ENCODE measurements at places on chromosomes 5 and 9.

GRCh38 chr9:34577400-34578240 lies 11.9 kb downstream of the CNTFR start:
- no peak for DNase-seq

DNA sequence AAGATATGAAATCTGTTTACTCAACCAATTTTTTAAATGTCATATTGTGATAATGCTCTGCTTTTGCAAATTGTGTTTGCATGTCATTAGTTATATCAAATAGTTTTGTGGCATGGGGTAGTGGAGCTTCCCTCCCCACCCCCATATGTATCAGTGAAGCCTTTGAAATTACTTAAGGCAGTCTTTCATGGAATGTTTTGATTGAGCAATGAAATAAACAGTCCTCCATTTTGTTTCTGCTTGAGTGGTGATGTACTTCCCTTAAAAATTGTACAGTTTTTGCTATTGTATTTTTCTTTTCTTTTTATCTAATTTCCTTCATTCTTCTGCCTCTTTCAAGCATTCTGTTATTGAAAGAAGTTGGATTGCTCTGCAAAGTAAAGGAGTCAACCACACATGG lies 3.5 kb downstream of the SOWAHA start:
- DNase-seq: no peak

DNA sequence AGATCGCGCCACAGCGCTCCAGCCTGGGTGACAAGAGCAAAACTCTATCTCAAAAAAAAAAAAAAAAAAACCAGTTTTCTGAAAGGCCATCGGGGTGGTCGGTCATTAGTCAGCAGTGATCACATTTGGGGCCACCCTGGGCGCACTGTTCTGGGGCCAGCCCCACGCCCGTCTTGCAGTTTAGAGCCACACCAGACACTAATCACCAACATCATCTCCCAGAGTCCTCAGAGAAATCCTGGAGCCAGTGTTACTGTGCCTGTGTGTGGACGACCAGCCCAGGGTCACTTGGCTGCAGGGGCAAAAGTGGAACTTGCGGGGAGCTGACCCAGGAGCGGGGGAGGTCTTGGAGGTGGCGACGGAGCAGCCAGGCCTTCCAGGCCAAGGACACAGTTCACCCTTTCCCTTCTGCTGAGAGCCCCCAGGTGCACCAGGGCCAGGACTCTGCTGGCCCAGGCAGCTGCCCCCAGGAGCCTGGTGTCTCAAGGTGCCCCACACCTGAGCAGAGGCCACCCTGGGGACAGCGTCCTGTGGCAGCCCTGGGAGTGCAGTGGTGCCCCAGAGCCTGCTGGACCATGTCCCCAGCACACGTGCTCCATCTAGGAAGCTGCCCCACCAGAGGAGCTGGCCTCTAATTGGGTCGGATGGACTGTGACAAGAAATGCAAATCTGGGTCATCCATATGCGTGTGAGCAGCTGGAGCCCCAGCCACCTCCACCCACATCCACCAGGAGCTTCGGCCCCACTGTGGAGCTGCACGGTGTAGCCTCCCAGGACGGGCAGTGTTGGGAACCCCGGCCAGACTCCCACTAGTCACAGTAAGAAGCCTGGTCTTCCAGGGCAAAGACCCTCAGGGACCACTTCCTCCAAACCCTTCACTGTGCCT lies 51.1 kb downstream of the NEK6 start:
- no peak for DNase-seq

- no peak for DNase-seq
These were observed 59.5 kb upstream of the TMEM215 start for GRCh38 chr9:32723789-32724325.

DNA sequence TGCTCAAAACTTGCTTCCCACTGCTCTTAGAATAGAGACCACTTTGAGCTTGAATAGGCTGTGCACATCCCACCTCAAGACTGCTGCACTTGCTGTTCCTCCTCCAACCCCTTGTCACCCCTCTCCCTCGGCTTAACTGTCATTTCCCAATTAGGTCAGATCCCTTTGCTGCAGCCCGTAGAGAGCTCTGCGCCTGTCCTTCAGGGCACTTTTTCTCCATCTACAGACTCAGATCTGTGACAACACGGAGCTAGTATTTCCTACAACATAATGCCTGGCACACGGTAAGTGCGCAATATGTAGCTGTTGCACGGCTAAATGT lies 485 bp upstream of the HABP4 start:
- no peak for DNase-seq

DNA sequence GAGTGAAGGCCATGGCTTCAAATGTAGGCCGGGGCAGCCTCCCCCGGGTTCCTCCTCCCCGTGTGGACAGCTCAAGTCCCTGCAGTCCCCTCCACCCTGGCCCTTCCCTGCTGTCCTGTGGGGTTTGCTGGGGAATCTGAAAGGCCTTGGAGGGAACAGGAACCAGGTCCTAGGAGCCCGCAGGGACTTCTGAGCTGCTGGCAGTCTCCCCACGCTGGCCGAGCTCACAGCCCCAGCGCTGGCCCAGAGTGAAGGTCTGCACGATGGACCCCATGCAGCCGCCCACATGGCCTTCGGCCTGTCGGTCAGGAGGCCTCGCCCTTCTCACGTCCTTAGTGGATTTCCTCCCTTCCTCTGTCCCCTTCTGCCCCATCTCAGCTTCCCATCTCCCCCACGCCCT lies 25.7 kb upstream of the NOTCH1 start:
- no peak for DNase-seq

- DNase-seq: no peak
These were observed 55.9 kb downstream of the AHRR start for GRCh38 chr5:377326-377981.

- DNase-seq: no peak
These were observed 101.0 kb downstream of the TLE1 start for GRCh38 chr9:81588148-81588871.

- DNase-seq: no peak
These were observed 23.3 kb downstream of the TNFSF8 start for GRCh38 chr9:114906922-114907571.

DNA sequence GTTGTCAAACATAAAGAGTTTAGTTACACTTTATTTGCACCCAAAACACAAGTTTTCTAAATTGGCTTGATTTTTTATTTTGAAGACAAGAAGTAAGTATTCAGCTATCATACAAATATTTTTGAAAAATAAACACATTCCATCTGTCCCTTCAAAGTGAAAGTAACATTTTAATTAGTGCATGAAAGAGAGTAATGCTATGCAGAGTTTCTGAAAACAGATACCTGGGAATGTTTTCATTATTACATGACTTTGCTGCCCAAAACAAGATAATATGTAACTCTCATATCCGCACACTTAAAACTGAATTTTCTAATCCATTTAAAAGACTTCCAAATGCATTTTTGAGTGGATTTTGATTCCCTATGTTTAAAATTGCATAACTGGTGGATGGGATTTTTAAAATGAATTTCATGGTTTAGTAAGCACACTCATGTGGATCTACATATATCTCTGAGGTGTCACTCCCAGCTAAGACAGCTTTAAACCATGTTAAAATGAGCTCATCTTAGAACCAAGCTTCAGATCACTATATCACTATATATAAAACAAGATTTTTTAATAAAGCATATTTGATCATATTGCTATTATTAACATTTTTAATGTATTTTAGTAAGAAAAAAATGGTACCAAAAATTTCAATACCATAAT lies 127.5 kb downstream of the ATPSCKMT start:
- DNase-seq: no peak

- no peak for DNase-seq
These were observed 1058.5 kb upstream of the DMAC1 start for GRCh38 chr9:8857926-8858595.

GRCh38 chr5:147466360-147466980 lies 43.4 kb downstream of the DPYSL3 start:
- DNase-seq: no peak

- DNase-seq: no peak
These were observed 145.7 kb downstream of the ACER2 start for GRCh38 chr9:19554529-19554928.

GRCh38 chr9:124834591-124834990 lies 18.7 kb upstream of the WDR38 start:
- no peak for DNase-seq

DNA sequence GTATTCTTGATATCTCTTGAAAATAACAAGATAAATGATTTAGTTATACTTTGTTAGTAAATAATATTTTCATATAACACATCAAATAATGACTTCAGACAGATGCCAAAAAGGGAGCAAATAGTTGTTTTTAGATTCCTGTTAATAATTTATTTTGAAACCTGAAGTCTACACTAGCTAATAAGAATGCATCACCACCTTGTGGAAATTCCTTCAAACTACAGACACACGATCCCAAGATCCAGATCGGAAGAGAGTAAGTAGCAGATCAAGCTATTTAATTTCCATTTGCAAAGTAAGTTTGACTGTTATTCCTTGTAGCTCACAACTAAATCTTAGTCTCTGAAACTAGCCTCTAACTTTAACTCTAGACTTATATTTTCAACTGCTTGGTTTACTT lies 35.5 kb upstream of the ISL1 start:
- no peak for DNase-seq

- no peak for DNase-seq
These were observed 207.7 kb downstream of the PIK3R1 start for GRCh38 chr5:68423154-68423811.

DNA sequence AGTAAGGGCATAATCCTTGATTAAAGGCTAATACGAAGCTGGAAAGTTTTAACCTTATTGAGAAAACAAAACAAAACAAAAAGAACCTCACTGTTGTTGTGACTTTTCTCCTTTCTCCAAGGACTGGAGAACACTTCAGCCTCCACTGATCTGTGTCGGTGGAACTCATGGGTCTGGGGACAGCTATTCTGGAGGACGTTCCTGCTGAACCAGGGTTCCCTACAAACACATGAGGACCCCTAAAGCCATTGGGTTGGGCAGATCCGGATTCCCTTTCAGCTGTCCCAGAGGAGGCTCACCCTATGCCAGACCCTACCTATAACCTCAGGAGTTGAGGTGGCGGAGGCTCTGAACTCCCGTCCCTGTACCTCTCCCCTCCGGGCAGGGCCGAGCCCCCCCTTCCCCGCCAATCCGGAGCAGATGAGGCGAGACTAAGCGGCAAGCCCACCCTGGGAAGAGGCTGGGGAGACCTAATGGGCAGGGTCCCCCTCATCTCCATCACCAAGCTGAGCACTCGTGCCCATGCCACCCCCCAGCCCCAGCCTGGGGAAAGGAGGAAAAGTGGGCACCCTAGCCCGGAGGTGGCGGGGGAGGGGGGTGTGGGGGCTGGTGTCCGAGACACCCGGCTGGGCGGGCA lies 1.6 kb upstream of the TCF7 start:
- DNase-seq: no peak

- no peak for DNase-seq
These were observed 21.8 kb downstream of the ENTREP1 start for GRCh38 chr9:69346596-69347390.

DNA sequence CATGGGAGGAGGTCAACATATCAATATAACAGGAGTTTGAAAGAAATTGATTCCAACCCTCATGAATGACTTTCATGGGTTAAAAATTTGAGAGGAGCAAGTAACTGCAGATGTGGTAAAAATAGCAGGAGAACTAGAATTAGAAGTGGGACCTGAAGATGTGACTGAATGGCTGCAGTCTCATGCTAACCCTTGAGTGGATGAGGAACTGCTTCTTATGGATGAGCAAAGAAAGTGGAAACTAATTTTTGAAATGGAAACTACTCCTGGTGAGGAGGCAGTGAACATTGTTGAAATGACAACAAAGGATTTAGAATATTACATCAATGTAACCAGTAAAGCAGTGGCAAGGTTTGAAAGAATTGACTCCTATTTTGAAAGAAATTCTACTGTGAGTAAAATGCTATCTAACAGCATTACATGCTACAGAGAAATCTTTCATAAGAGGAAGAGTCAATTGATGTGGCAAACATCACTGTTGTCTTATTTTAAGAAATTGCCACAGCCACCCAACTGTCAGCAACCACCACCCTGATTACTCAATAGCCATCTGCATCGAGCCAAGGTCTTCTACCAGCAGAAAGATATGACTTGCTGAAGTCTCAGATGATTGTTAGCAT lies 1683.2 kb downstream of the MAT2B start:
- DNase-seq: no peak

DNA sequence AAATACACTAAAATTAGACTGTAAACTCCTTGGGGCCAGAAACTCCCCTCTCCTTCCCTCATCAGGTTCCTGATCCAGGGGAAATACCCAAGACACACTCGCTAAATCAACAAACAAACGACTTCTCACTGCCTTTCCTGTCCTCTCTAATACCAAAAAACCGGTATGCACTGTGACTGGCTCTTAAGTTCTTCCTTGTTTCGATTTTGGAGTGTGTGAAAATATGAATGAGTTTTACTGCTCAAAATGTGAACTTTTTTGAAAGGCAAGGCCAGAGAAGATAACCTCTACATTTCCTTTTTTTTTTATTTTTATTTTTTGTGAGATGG lies 81.1 kb upstream of the EPB41L4B start:
- no peak for DNase-seq

GRCh38 chr9:91805031-91805430 lies 145.0 kb downstream of the ROR2 start:
- no peak for DNase-seq

- DNase-seq: no peak
These were observed 10.9 kb downstream of the SH3GL2 start for GRCh38 chr9:17589771-17590170.

DNA sequence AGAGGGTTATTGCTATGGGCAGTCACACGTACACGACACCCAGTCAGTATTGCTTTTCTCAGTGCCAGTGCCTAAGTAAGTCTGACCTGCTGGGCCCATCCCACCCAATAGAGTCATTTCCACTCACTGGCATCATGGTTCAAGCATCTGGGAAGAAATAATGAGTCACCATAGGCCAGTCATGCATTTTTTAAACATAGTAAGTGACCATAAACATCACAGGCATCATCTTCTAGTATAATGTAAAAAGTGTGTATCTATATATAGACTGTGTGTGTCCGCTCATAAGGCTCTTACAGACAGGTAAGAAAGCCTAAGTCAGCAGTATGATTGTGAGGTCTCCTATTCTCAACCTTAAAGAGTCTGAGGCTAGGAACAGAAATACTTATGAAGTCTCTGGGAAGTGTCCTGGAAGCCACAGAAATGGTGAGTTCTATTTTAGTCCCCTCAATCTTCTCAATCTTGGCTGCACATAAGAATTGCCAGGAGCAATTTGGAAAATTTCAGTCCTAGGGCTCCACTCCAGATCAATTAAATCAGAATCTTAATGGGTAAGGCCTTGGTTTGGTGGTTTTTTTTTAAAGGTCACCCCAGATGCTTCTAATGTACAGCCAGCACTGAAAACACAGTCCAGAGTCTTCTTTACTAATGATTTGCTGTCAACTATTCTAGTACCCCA lies 65.2 kb downstream of the ZNF366 start:
- DNase-seq: no peak
